Activated T-cell treated with anti-CD3 and anti-CD28 coated beads, Interleukin-2, amount 50 U/mL, for 24 hours (primary cell): ENCODE measurements at places on chromosomes 5 and 9.

- DNase-seq: no peak
These were observed 112.6 kb upstream of the SPDL1 start for GRCh38 chr5:169471021-169471420.

- no peak for DNase-seq
These were observed 133.8 kb downstream of the LIFR start for GRCh38 chr5:38422622-38423021.

GRCh38 chr9:84851935-84852585 lies 182.5 kb downstream of the NTRK2 start:
- no peak for DNase-seq

DNA sequence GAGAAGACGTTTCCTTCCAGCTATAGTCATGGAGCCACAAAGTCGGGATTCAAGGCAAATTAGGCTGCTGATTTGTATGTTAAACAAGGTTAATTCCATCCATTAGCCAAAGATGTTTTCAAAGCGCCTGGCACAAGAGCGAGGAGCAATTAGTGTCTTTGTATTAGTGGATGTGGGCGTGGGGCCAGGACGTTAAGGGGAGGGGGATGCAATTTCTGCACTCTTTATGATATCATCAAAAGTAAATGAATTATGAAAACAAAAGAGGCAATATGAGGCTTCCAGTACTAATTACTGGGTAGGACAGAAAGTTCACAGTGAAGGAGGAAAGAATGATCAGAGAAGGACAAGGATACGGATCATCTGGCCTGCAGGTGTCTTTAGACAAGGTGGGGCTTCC lies 230.9 kb upstream of the MSX2 start:
- DNase-seq: no peak

GRCh38 chr5:88388476-88389337 lies 120.1 kb upstream of the TMEM161B start:
- no peak for DNase-seq

DNA sequence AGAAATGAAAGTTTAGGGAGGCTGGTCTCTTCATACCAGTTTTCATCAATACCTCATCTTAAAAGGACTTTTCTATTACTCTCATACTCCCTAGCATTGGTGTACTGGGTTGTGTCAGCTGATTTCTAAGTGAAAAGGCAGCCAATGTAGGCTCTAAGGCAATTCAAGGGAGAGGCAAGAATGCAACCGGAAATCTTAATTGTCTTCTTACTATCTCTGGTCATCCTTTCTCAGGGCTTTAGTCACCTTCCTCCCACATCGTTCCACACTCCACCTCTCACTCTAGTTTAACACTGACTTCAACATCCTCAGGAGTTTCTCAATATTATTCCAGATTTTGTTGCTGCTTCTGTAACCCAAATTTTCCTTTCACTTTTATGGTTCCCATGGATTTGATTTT lies 281.8 kb upstream of the RFX3 start:
- DNase-seq: no peak

GRCh38 chr5:10914741-10915480 lies 153.9 kb upstream of the DAP start:
- no peak for DNase-seq

DNA sequence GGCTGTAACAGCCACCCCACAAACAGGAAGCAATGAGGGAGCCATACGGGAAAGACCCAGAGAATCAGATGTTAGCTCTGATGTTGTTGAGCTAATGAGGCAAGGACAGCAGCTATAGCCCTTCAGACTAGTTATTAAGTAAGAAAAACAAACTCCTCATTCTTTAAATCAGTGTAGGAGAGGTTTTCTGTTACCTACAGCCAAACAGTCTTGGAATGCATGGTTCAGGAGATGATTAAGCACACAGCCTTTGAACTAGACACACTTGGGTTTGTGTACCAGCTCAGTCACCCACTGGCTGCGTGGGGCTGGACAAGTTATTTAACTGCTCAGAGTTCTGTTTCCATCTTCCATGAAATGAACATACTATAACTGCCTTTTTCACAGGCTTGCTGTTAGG lies 68.1 kb downstream of the SPOCK1 start:
- DNase-seq: no peak

DNA sequence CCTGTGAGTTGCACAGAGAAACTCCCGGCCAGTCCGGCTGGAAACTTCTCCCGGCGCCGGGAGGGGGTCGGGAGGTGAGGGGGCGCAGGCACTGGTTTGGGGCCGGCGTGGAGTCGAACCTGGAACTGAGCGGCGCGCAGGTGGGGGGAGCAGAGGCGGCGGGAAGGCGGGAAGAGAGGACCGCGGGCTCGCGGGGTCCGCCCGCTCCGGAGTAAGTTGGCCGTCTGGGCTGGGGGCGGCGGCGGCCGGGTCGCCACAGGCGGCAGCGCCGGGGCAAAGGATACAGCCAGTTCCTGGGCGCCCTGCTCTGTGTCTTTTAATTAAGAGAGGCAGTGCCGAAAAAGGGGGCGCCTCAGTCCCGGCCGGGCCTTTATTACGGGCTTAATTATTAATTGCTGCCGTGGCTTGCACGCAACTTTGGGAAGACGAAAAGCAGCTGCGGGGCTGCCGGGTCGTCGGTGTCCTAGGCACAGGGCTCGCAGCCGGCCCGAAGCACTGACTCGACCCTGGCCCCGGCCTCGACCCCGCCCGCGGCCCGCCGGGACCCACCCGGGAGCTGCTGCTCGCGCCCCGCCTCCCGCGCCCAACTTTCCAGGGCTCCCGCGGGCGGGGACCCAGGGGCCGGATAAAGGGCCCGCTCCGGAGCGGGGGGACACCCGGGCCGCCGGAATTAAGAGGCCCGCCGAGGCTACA lies 1.1 kb downstream of the NTNG2 start:
- peak; percentile 41 for DNase-seq

DNA sequence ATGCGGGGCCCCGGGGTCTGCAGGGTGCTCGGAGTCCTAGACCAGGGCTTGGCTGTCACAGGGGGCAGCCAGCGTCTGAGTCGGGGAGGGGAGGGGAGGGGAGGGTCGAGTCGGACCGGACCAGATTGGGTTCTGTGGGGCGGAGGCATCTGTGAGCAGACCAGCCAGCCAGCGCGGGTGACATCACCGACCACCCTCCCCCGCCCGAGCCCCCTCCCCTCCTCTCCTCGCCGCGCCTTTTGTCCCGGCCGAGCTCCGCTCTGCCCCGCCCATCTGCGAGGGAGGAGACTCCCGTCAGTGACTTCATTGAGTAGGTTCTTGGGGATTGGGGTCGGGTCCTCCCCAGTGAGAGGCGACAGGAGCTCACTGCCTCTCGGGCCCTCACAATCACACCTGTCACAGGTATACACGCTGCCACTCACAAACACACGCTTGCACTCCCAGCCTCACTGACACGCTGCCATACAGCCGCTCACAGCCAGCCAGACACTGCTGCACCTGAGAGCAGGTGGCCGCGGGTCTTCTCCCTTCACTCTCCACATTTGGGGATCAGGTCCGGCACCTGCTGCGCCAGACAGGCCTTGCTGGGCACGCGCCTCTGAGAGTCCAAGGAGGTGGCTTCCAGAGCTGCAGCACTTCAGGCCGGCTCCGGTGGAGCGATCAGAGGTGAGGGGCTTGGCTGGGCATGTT lies 546 bp downstream of the DNAJB5 start:
- DNase-seq: peak; percentile 61

GRCh38 chr9:85041466-85042137 lies 372.1 kb downstream of the NTRK2 start:
- DNase-seq: no peak
